Activated T-helper 2 cell treated with anti-CD3 and anti-CD28 coated beads, Interferon-gamma antibody, Interleukin-2, Interleukin-4, amounts not matched to agents 10 μg/mL and 5 μg/mL and 100 μg/mL, durations not matched to agents 14 hours and 24 hours and 36 hours (primary cell): ENCODE measurements at places on chromosomes 7 and 10. TPM values are rescaled to one million over a fixed set of nuclear protein-coding genes. Genes with fewer than 3 reads are reported as not detected.

Gene XPNPEP1
- total RNA-seq: 79.4 and 88.2 TPM in 2 replicates

GRCh38 chr7:36854652-36855051 lies 130.4 kb upstream of the AOAH start:
- no peak overlapping the region for H3K27ac ChIP-seq
- H3K36me3 ChIP-seq: peaks cover 87% of the 10 kb centered on the region
- no peaks in the 10 kb centered on the region for H3K27me3 ChIP-seq
- no peak overlapping the region for H3K4me3 ChIP-seq
- peaks cover 13% of the 10 kb centered on the region for H3K4me1 ChIP-seq

DNA sequence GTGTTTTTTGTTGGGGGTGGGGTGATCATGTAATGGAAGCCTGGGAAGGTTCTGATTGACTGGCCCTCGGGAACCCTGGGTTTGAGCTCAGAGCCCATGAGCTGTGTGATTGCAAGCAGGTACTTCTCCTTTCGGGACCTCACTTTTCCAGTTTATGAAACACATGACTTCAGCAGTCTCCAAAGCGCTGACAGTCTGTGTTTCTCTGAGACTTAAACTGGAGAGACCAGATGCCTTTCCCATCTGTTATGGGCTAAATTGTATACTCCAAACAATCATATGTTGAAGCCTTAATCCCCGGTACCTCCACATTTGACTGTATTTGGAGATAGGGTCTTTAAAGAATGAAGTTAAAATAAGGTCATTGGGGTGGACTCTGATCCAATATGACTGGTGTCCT lies 493.6 kb downstream of the GALNT17 start:
- no peak overlapping the region for H3K27ac ChIP-seq
- H3K4me3 ChIP-seq: no peak overlapping the region
- H3K4me1 ChIP-seq: no peaks in the 10 kb centered on the region
- H3K36me3 ChIP-seq: no peaks in the 10 kb centered on the region
- no peaks in the 10 kb centered on the region for H3K27me3 ChIP-seq

DNA sequence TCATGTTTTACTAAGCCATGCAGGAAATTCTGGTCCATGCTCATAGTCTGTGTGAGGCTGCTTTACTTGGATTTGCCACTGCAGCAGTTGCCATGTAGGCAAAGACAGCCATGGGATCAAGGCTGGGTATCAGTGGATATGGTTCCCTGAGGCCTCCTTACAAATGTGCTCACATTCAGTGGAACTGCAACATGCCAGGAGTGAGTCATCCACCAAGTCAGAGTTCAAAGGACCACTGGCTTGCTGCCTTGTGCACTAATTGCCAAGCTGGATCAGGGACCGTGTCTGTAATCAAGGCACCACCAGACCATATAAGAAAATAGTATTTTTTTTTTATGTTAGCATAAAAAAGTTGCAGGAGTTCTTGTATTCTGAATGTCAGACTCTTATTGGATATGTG lies 101.0 kb downstream of the CDCA7L start:
- no peaks in the 10 kb centered on the region for H3K4me1 ChIP-seq
- no peaks in the 10 kb centered on the region for H3K36me3 ChIP-seq
- no peak overlapping the region for H3K4me3 ChIP-seq
- H3K27ac ChIP-seq: no peak overlapping the region
- no peak for DNase-seq

Gene NEUROG3
- total RNA-seq: not detected in 2 replicates
